Renal pelvis (tissue), 12 donors: ENCODE measurements at places on chromosomes 4 and X.

DNA sequence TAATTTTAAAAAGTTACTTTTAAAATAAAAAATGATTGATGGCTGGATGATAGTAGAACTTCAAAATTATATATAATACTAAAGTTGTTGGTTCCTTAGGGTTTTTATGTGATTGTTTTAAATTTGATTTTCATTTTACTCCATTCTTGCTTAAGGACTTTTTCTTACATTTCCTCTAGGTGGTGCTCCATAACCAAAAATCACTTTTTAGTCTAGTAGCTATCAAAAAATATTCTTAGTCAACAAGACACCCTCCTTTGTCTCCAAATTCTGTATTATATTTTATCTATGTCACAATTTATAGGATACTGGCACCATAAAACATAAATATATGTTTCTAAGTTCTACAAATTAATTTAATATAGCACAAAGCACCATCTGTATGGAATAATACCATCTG, 67.2 kb upstream of the BRWD3 start:
- DNase-seq: peak; percentile 14

- DNase-seq: no peak
Observed at GRCh38 chr4:38500433-38500832, 163.6 kb upstream of the KLF3 start.

DNA sequence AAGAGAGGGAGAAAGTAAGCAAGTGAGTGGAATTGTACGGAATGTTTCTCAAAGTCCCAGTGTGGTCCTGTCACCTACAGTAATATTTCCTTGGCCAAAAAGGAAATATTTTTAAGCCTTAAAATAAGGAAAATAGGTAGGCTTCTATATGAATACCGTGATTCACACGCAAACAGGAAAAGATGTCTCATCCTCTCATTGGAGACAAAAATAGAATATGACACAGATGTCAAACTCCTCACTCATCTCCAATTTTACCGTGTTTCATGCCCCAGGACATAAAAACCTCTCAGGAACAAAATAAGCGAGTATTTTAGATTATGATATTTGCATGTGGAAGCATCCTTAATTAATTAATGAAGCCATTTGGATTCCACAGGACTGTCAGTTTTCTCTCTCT, 1269.5 kb downstream of the RAPGEF2 start:
- no peak for DNase-seq

GRCh38 chr4:11004818-11005217, 320.2 kb upstream of the CLNK start:
- no peak for DNase-seq

DNA sequence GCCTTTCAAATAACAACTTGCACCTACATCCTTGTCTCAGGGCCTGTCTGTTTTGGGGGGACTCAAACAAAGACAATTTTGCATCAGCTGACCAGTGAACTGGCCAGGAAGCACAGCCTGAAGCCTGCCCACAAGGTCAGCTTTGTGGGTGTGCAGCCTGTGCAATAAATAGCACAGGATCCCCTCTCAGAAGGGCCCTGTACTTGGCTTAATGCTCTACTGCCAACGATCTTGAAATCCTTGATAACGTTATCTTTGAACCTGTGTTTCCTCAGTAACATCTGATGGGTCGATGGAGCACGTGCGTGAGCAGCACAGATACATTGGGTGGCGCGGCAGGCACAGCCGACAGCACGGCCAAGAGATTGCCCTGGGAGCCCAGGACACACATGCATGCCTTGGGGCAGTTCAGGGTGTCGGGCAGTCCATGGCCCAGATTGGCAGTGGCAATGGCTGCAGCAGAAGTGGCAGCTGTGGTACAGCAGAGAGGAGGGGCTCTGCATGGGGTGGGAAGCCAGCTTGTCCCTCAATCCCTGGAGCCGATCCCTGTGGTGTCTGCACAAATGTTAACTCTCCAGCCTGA, 58.8 kb upstream of the ATP6AP2 start:
- no peak for DNase-seq

GRCh38 chr4:100095729-100096595, 94.3 kb downstream of the DDIT4L start:
- no peak for DNase-seq

- DNase-seq: no peak
Observed at GRCh38 chr4:172842779-172843178, 325.8 kb upstream of the GALNT7 start.

DNA sequence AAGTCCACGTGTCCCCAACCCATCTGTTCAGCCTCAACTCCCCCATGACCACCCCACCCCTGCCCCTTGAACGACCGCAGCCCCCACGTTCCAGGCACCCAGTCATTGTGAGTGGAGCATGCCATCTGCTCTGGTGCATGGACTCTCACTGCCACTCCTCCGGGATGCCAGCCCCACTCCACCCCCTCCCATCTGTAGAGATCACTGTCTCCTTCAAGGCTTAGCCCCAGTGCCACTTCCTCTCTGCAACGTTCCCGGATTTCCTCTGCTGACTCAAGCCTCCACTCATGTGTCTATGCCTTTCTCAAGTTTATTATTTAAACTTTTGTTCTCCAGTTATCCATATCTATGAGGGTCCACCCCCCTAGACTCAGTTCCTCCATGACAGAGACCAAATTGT, 54.0 kb downstream of the MAML3 start:
- DNase-seq: no peak

DNA sequence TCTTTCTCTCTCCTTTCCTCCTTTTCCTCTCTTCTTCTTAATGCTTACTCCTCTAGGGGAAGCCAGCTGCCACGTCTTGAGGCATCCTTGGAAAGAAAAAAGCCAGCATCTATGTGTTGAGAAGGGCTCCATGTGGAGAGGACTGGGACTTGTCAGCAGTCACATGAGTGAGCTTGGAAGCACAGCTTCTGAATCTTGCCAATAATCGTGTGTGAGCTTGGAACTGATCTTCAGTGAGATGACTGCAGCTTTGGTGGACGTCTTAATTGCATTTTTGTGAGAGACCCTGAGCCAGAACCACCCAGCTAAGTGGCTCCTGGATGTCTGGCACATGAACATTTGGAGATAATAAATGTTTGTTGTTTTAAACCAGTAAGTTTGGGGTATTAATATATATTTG, 371.7 kb downstream of the SLITRK2 start:
- DNase-seq: no peak

DNA sequence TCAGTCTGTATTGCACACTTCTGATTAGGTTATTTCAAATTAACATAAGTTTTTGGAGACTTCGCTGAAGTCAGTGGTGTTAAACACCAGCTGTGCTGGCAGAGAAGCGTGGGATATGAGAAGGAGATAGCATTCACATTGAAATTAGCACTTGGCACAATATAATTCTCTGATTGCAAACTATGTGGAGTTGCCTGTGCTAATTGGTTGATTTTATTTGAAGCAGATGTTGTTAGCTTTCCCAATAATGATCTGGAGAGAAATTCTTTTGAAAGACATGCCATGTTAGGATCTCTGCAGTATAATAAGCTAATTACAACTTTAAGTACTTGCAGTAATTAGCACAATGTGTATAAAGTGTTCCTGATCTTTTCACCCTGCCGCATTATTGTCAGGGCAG, 367.4 kb upstream of the ARX start:
- no peak for DNase-seq

- no peak for DNase-seq
Observed at GRCh38 chr4:133150486-133151340, 1.6 kb downstream of the PCDH10 start.

DNA sequence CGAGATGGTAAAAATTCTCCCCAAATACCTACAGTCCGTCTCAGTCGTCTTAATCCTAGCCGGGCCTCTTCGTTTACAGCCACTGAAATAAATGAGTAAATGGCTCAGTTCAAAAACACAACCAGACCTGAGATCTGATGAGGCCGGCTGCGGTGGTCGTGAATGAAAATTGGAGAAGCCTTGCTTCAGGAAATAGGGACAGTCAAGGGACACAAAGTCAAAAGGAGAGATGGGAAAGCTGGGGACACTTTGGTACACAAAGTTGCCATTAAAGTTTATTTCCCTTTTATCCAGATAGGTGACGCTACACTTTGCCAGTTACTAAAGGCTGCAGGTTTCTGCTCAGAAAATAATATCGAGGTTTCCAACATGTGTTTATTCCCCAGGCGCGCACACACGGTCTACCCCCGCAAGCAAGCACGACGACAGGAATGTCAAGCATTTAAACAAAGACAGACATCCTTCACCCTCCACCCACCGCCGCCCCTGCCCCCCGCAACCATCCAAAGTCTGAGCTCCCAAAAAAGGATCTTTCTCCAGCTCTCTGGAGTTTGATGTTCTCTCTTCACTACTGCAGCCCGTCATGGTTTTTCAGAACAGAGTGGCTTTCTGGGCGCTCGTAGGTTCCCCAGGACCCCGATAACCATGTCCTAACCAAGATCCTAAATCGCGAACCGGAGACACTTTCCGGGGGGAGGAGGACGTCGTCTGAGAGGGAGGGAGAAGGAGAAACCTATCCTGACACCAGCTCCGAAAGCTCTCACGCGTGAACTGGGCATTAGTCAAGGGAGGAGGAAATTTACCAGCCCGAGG, 1.3 kb upstream of the PCDH7 start:
- DNase-seq: peak; percentile 37

GRCh38 chr4:185424905-185425646, 688 bp downstream of the UFSP2 start:
- peak; percentile 3 for DNase-seq

DNA sequence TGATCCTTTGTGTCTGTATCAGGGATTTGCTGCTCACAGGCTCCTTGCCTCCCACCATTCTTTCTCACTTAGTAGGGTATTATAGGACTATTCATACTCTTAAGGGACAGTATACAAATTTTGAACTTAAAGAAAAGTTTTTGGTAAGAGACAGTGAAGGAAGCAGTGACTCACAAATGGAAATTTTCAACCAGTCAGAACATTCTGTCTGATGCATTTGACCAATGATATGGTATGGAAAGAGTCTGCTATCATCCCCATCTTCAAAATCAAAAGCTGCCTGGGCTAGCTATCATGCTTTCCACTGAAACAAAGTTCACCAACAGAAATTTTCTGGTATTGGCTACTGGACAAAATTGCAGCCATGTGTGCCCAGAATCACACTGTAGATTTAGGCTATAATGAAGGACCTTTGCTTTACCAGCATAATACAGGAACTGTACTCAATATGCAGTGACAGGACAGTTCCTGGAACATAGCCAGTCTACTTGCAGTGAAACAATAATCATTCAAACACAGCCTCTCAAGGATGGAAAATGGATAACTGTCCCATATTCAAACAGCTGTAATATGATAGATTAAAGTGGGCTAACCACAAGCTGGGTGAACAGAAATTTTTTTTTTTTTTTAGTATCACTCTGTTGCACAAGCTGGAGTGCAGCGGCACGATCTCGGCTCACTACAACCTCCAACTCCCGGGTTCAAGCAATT, 109.0 kb upstream of the ACSL4 start:
- DNase-seq: no peak

DNA sequence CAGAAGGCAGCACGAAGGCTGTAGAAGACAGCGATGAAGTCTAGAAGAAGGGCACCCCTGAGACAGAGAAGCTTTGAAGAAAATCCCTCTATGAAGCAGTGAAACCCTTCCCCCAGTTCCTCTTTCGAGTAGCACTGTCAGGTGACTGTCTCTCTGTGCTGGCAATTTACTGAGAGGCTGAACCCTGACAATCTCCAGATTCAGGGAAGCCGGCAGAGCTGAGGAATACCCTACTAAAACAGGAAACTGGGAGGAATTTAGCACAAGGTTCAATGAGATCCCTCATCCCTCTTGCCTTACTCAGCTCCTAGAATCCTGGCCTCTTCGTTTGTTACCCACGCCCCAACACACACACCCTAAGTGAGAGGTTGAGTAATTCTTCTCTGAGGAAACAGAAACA, 239.7 kb upstream of the NOCT start:
- DNase-seq: no peak

DNA sequence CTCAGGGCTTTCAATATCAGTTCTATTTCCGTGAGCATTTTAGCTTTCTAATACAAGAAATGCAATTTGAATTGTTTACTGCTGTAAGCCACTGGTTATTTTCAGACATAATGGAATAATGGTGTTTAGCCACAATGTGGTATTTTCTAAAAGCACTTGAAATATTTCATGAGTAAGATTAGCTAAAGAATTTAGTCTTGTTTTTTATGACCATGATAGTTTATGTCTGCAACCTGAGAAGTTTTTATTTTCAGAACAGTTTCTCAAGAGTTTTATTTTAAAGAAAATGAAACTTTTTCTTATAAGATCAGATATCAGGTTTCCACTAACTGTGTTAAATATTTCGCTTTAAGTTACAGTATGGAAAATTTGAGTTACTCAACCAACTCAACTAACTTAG, 60.2 kb downstream of the SLIT2 start:
- no peak for DNase-seq

DNA sequence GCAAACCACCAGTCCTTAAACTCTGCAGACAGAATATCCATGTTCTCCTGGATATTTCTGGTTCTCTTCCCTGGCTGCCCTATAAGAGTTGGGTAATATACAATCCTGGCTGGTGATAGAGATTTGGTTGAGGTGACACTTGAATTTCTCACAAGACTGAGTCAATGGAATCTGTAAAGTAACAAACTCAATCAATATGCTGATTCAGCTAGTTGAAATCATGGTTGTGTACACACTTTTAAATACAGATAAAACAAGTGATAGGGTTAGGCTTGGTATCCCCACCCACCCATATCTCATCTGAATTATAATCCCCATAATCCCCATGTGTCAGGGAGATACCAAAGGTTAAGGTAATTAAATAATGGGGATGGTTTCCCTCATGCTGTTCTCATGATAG, 349.2 kb upstream of the MAD2L1 start:
- no peak for DNase-seq

- no peak for DNase-seq
Observed at GRCh38 chr4:116150152-116150551, 935.2 kb downstream of the TRAM1L1 start.

GRCh38 chr4:8016527-8016926, 76.9 kb upstream of the AFAP1 start:
- DNase-seq: no peak

DNA sequence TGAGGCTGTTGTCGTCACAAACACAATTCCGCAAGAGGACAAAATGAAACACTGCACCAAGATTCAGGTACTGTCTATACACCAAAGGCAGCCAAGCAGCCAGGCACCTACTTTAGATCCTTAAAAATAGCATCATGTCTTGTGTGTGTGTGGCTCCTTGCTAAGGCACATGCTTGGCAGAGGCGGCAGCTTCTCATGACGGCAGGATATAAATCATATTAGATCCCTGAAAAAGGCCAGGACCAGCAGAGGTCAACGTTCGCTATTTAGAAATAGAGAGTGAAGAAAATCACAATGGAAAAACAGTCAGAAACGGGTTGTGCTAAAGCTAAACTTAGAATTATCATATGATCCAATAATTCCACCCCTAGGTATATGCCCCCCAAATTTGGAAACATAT, 29.5 kb downstream of the PRPS2 start:
- no peak for DNase-seq

DNA sequence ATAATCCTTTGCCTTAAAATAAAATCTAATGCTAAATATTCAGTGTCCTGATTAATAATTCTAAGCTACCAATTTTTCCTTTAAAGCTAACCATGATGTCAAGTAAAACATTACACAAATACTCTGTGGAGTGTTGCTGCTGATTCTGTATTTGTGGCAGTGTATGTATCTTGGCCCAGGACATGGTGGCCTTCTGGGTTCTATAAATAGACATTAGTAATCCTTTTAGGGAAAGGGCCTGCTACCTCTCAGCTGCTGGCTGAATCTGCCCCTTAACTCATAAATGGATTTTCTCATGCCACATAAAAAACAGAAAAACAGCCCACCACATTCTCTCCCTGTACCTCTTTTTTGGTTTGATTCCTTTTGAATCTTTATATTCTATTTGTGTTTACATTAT, 1.2 kb upstream of the XK start:
- no peak for DNase-seq
